ENCODE measurements at places on chromosomes 4 and X. TPM values are rescaled to one million over a fixed set of nuclear protein-coding genes. Genes with fewer than 3 reads are reported as not detected.

DNA sequence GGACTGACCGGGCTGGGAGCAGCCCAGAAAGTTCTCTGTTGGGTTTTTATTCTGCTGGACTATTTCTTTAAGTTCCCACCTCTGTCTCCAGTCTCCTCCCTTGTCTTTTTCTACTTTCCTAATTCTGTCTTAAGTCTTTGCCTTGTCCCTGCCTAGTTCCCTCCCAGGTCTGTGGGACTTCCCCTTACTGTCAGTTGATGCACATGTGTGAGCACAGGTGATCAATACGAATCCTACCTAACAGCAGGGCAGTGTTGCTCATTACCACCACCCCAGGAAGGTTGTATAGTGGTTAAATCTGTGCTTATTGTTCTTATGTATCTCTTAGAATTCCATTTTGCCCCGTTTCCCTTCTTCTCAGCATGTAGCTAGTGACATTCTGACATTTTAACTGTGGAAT is 62.1 kb downstream of the GALNTL6 start:
- H3K36me3 ChIP-seq, result no peaks in the 10 kb centered on the region
- H3K4me3 ChIP-seq, result no peak overlapping the region
- no peak overlapping the region for H3K27ac ChIP-seq
- no peaks in the 10 kb centered on the region for H3K27me3 ChIP-seq

GRCh38 chr4:156294577-156294976 is 340.9 kb upstream of the CTSO start:
- no peak overlapping the region for H3K27ac ChIP-seq
- H3K4me3 ChIP-seq, result no peak overlapping the region
- DNase-seq, result peak; percentile 36
- H3K36me3 ChIP-seq, result no peaks in the 10 kb centered on the region
- no peaks in the 10 kb centered on the region for H3K27me3 ChIP-seq

DNA sequence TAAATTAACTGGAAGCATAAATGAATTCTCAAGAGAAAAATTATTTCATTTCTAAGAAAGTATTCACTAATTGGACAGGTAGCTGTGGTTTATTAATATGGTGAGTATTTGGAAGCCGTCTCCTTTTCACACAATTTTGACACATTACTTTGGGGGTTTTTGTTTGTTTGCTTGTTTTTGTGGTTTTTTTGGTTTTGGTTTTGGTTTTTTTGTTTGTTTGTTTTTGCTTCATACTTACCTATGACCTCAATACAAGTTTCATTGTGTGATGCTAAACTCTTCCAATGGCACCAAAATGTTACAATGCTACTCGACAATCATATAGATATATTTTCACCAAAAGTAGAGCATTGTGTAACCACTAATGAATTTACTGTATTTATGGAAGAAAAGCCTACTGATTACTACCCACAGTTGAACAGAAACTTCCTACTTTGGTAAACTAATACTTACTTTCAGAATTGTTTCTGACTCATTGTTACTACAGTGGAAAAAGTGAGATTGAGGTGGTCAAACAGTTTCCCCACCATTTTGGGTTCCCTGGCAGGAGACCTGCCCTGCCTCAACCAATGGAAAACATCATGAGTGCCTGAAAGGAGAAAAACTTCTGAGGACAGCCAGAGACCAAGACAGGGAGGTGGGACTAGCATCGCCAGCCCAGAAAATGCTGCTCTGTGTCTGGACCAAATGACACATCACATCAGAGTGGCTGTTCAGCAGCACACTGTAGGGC is 443.1 kb downstream of the HNRNPD start:
- no peak overlapping the region for H3K27ac ChIP-seq
- H3K4me1 ChIP-seq, result no peaks in the 10 kb centered on the region
- DNase-seq, result no peak
- no peaks in the 10 kb centered on the region for H3K27me3 ChIP-seq
- no peaks in the 10 kb centered on the region for H3K36me3 ChIP-seq

DNA sequence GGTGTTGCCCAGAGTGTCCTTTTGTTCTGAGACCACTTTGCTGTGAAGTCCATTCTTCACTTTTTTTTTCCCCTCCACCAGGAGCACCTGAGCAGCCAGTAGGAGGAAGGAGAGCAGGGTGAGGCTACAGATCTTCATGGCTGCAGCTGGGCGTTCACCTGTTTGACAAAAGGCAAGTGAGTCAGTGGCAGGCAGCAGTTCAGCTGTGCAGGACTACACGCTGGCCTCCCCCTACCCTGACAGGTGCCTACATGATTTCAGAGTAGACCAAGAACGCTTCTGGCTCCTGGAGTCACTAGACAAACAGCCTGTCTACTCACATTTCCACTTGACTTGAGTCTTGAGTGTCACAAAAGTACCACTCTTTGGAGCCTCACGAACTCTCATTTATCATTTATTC is 2.0 kb downstream of the FGFBP1 start:
- H3K4me3 ChIP-seq, result no peak overlapping the region
- H3K27me3 ChIP-seq, result no peaks in the 10 kb centered on the region
- H3K4me1 ChIP-seq, result no peaks in the 10 kb centered on the region
- peak; percentile 48 for DNase-seq

DNA sequence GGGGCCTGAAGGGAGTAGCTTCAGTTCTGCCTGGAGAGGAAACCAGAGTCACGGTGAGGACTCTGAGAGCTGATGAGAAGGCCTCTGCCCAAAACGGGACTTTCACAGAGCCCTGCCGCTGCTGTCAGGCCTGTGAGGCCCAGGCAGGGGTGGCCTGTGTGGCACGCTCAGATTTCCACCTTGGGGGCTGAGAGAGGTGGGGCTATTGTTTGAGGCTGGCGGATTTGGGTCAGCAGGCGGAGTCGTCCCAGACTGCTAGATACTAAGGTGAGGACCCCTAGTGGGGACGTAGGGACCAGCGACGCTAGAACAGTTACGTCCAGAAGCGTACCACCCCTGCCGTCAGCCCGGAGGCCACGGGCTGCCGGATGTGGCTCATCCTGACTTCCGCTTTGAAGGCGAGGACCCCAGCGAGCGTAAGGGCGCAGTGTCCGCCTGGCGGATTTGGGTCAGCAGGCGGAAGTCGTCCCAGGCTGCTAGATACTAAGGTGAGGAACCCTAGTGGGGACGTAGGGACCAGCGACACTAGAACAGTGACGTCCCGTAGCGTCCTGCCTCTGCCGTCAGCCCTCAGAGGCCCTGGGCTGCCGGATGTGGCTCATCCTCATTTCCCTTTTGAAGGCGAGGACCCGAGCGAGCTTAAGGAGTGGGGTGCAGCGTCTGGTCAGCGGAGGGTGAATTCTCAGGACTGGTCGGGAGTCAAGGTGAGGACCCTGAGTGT is at the start of gene MAGEB1:
Gene MAGEB1 (plus strand): TSS at position 378 of the 721 bp plus-strand sequence. CDS start 3,348 bp downstream, outside the sequence.
- H3K27ac ChIP-seq, result no peak within 1 kb of the TSS
- H3K36me3 ChIP-seq, result no peaks in the 10 kb centered on the region
- DNase-seq, result no peak

- DNase-seq, result no peak
- H3K36me3 ChIP-seq, result no peaks in the 10 kb centered on the region
- no peak overlapping the region for H3K4me3 ChIP-seq
- H3K27me3 ChIP-seq, result peaks cover 3% of the 10 kb centered on the region
- H3K27ac ChIP-seq, result no peak overlapping the region
- H3K4me1 ChIP-seq, result peaks cover 8% of the 10 kb centered on the region
Measured at GRCh38 chr4:86556791-86557415, 37.2 kb upstream of the PTPN13 start.

DNA sequence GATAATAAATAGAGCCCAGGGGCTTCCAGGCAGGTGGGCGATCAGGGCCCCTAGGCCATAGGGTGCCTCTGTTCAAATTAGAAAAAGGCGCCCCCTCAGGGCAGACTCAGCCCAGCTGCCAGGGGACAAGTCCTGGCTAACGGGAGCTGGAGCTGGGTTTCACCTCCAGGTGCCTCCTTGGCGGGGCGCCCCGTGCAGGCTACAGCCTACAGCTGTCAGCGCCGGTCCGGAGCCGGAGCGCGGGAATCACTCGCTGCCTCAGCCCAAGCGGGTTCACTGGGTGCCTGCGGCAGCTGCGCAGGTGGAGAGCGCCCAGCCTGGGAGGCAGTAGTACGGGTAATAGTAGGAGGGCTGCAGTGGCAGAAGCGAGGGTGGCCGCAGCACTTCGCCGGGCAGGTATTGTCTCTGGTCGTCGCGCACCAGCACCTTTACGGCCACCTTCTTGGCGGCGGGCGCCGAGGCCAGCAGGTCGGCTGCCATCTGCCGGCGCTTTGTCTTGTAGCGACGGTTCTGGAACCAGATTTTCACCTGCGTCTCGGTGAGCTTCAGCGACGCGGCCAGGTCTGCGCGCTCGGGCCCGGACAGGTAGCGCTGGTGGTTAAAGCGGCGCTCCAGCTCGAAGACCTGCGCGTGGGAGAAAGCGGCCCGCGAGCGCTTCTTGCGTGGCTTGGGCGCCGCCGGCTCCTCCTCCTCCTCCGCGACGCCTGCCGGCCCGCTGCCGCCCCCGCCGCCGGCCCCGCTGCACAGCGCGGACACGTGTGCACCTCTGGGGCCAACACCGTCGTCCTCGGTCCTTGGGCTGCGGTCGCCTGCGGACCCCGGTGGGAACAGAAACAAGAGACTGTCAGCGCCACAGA is 2.4 kb downstream of the NKX3-2 start:
- H3K36me3 ChIP-seq, result peaks cover 4% of the 10 kb centered on the region
- peaks cover 2% of the 10 kb centered on the region for H3K4me1 ChIP-seq
- H3K27ac ChIP-seq, result no peak overlapping the region

DNA sequence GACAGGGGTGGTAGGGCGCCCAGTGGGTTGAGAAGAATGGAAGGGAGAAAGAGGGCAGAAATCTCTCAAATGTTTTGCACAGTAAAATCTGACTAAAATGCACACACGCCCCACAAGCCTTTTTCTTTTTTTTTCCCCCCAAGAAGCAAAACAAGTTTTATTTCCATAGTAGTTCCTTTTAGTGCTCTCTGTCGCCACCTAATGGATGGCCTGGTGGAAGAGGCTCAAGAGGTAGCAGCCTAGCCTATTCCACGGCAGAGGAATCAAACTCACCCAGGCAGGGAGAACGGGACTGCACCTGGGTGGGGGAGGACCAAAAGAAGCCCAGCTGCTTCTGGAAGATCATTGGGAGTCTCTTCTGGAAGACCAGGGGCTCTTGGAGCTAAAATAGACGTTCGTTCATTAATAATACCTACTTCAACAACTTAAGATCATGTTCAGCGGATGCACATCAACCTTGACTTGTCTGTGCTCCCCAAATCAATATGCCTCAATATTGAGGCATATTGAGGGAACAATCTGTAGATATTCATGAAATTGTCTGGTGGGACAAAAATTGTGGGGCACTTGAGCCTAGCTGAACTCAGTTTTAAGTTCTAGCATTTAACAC is 31.6 kb upstream of the IRAK1 start:
- no peak overlapping the region for H3K27ac ChIP-seq
- peak; percentile 62 for DNase-seq
- H3K4me1 ChIP-seq, result peaks cover 4% of the 10 kb centered on the region
- no peak overlapping the region for H3K4me3 ChIP-seq
- no peaks in the 10 kb centered on the region for H3K27me3 ChIP-seq

- DNase-seq, result no peak
- H3K4me3 ChIP-seq, result no peak overlapping the region
- H3K4me1 ChIP-seq, result no peaks in the 10 kb centered on the region
- H3K27me3 ChIP-seq, result no peaks in the 10 kb centered on the region
- H3K27ac ChIP-seq, result no peak overlapping the region
Measured at GRCh38 chr4:173703021-173703420, 173.0 kb upstream of the HAND2 start.

- no peaks in the 10 kb centered on the region for H3K36me3 ChIP-seq
- DNase-seq, result no peak
Measured at GRCh38 chr4:165700855-165701254, 172.2 kb upstream of the TLL1 start.

GRCh38 chrX:45479835-45480422 is 279.3 kb upstream of the DIPK2B start:
- H3K27ac ChIP-seq, result no peak overlapping the region
- H3K36me3 ChIP-seq, result no peaks in the 10 kb centered on the region
- no peak overlapping the region for H3K4me3 ChIP-seq
- H3K4me1 ChIP-seq, result no peaks in the 10 kb centered on the region

GRCh38 chr4:93384887-93385286 is 443.7 kb upstream of the ATOH1 start:
- no peaks in the 10 kb centered on the region for H3K27me3 ChIP-seq
- H3K36me3 ChIP-seq, result no peaks in the 10 kb centered on the region
- no peak overlapping the region for H3K4me3 ChIP-seq
- no peak overlapping the region for H3K27ac ChIP-seq

- no peaks in the 10 kb centered on the region for H3K36me3 ChIP-seq
- DNase-seq, result no peak
- no peaks in the 10 kb centered on the region for H3K4me1 ChIP-seq
- no peak overlapping the region for H3K27ac ChIP-seq
- no peak overlapping the region for H3K4me3 ChIP-seq
- H3K27me3 ChIP-seq, result no peaks in the 10 kb centered on the region
Measured at GRCh38 chr4:98204236-98204553, 57.0 kb upstream of the RAP1GDS1 start.

GRCh38 chrX:87475793-87476192 is 41.8 kb upstream of the KLHL4 start:
- no peaks in the 10 kb centered on the region for H3K27me3 ChIP-seq
- H3K27ac ChIP-seq, result no peak overlapping the region
- no peaks in the 10 kb centered on the region for H3K36me3 ChIP-seq
- no peaks in the 10 kb centered on the region for H3K4me1 ChIP-seq
- no peak overlapping the region for H3K4me3 ChIP-seq

DNA sequence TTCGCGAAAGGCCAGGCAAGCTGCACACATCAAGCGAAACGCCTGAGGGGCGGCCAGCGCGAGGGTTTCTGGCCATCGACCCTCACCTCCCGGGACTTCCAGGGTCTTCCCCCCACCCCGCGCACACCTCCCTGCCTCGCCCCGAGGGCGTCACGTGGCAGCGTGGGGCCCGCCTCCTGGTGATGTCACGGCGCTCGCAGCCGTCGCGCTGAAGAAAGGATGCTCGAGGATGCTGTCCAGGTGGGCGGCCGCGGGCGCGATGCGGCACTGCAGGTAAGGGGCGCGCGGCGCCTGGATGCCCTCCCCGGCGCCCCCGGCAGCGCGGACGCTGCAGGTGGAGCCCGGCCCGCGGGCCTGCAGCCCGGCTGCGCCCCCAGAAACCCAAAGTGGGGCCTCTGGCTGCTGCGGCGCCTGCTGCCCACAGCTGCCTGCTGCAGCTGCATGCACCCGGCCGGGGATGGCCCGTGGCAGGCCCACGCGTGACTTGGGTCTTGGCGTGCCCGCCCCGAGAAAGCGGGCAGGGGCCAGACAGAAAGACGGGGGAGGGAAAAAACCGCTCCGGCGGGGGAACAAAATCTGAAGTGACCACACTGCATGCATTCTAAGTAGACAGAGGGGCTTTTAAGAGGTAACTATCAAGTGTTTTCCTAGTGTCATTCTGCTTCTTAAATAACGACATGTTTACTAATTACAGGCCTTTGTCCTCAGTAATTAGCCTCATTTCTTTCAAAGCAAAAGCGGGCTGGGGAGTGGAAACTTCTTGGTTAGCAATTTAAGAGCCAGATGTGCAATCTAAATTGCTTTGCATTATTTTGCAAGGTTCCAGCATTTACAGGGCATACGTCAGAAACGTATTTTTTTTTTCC is 1.7 kb downstream of the CLCN4 start:
- H3K27me3 ChIP-seq, result peaks cover 25% of the 10 kb centered on the region
- DNase-seq, result peak; percentile 38
- H3K4me3 ChIP-seq, result peak overlapping the region; percentile 18
- H3K27ac ChIP-seq, result no peak overlapping the region
- no peaks in the 10 kb centered on the region for H3K36me3 ChIP-seq

CENPVL1 gene
- not detected for polyA plus RNA-seq

ENAM gene
- polyA plus RNA-seq, result not detected

GLRA2 gene
- polyA plus RNA-seq, result 0.33 TPM

TKTL2 gene
- polyA plus RNA-seq, result not detected

ART3 gene
- 0.81 TPM for polyA plus RNA-seq

TLR10 gene
- 0.22 TPM for polyA plus RNA-seq

ABRAXAS1 gene
- 6.7 TPM for polyA plus RNA-seq

NLGN3 gene
- polyA plus RNA-seq, result 1.2 TPM

SH3TC1 gene
- 4.3 TPM for polyA plus RNA-seq

ETNPPL gene
- polyA plus RNA-seq, result not detected

CYBB gene
- 2.2 TPM for polyA plus RNA-seq

SLC49A3 gene
- polyA plus RNA-seq, result 7.8 TPM

CSAG1 gene
- not detected for polyA plus RNA-seq

FGFBP2 gene
- polyA plus RNA-seq, result not detected

Data from small intestine (tissue), 16 donors.